Thyroid gland (tissue), 4 donors: ENCODE measurements at places on chromosomes 5 and 9.

GRCh38 chr9:89969881-89970639 is 365.2 kb downstream of the GADD45G start:
- DNase-seq, result peak; percentile 65

GRCh38 chr9:136609838-136610311 is 52.8 kb upstream of the EGFL7 start:
- no peak for DNase-seq

DNA sequence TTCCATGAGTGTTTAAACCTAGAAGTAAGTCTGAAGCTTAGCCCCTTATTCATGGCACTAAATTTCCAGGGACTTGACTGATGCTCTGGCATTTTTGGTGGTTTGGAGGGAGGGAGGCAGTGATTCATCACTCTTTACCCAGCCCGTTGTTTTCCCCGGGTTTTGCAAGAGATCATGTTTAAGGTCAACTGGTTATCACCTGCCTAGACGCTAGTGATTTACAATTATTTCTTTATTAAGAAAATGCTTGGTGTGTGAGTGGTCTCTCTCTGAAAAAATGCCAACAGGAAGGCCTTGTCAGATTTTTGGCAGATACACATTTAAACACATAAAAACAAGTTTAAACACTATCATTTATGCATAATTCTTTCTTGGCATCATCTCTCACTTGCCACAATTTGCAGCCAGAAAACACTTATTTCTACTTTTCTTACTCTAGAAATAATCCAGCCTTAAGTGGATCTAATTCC is 737.9 kb upstream of the ZNF608 start:
- DNase-seq, result no peak

DNA sequence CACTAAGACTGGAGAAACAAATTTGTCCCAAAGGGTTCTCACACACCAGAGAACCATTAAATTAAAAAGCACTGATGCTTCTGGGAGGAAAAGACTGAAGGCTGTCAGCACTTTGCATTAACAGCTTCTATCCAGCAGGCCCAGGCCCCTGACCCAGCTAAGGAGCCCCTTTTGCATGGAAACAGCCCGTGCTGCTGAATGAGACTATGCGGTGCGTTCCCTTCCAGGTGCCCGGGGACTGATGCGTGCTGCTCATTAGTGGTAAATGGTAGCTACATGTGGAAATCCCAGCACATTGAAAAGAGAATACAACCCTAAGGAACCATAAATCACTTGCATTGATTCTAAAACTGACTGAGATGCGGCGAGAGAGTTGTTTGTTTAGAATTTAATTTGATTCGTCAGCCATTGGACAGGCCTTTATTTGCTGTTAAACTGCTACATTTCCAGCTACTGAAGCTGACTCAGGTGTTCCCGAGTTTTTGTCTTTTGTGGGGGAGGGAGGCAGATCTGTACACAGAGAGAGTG is 351.0 kb upstream of the SLC24A2 start:
- DNase-seq, result no peak

- no peak for DNase-seq
Measured at GRCh38 chr5:174424219-174425053, 299.9 kb upstream of the MSX2 start.

- no peak for DNase-seq
Measured at GRCh38 chr5:158897444-158898160, 202.1 kb downstream of the EBF1 start.

GRCh38 chr5:172854971-172855370 is 20.9 kb downstream of the ERGIC1 start:
- peak; percentile 65 for DNase-seq

DNA sequence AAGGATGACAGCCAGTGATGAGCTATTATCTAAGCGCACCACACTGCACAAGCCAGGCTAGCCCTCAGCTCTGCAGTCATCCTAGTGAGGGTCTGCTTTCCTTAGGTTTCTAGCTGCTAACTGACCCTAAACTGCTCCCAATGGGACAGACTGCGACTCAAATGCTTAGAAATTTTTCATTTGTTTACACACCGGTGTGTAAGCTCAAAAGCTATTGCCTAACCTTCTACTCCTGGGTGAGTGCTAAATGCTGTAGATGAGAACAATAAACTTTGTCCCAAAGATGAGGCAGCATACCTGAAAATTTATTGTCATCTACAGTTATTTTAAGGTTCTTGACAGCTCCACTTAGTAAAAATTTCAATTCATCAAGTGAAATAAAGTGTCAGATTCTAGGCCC is 311.4 kb downstream of the TMEM167A start:
- DNase-seq, result no peak

DNA sequence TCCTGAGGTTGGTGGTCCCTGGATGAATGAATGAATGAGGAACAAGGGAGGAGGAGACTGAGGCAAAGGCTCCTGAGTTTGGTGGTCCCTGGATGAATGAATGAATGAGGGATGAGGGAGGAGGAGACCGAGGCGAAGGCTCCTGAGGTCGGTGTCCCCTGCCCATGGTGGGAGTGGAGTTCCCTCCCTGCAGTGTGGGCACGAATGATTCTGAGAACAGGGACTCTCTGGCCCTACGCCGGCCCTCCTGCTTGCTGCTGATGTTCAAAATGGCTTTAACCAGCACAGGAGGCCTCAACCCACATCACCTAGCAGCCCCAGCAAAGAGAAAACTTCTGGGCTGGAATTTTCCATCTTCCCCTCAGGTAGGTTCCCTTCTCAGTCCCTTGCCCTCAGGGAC is 377.8 kb downstream of the IRX2 start:
- DNase-seq, result no peak

- DNase-seq, result no peak
Measured at GRCh38 chr5:148909040-148909439, 82.6 kb downstream of the ADRB2 start.

DNA sequence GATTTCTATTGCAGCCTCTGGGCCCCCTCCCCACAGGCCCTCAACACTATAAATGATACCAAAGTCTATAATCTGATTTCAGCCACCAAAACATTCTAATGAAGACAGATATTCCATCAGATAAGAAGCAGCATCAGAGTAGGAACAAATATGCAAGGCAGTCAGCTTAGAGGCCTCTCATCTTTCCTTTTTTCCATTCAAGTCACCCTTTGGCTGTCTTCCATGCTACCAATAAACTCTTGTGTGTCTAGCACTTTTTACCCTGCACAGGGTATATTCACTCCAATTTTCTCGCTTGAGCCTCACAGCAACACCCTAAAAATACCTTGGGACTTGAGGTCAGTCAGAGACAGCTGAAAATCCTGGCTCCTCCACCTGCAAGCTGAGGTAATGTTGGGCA is 193.7 kb downstream of the BRINP1 start:
- DNase-seq, result no peak

DNA sequence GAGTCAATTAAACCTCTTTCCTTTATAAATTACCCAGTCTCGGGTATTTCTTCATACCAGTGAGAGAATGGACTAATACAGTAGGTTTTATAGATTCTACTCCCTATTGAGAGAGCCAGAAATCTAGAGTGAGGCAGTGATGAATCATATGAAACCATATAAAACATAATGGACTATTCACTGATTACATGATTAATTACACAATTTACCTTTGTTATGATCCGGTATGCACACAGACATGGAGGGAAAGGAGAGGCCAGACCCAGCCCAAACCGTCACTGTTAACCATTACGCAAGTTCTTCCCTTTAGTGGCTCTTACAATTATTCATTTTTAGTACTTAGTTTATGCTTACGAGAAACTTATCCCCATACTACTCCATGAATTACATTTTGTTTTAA is 205.0 kb downstream of the DNAH5 start:
- DNase-seq, result no peak

GRCh38 chr5:67204821-67205220 is 8.2 kb upstream of the CD180 start:
- no peak for DNase-seq

DNA sequence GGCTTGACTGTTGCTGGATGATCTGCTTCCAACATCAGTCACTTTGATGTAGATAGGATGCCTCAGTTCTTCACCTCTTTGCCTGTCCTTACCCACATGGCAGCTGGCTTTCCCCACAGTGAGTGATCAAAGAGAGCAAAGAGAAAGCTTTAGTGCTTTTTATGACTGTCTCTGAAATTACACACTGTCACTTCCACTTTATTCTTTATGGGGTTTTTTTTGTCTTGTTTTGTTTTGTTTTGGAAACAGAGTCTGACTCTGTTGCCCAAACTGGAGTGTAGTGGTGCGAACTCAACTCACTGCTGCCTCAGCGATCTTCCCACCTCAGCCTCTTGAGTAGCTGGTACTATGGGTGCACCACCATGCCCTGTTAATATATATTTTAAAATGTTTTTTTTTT is 32.4 kb upstream of the C5orf24 start:
- DNase-seq, result no peak

DNA sequence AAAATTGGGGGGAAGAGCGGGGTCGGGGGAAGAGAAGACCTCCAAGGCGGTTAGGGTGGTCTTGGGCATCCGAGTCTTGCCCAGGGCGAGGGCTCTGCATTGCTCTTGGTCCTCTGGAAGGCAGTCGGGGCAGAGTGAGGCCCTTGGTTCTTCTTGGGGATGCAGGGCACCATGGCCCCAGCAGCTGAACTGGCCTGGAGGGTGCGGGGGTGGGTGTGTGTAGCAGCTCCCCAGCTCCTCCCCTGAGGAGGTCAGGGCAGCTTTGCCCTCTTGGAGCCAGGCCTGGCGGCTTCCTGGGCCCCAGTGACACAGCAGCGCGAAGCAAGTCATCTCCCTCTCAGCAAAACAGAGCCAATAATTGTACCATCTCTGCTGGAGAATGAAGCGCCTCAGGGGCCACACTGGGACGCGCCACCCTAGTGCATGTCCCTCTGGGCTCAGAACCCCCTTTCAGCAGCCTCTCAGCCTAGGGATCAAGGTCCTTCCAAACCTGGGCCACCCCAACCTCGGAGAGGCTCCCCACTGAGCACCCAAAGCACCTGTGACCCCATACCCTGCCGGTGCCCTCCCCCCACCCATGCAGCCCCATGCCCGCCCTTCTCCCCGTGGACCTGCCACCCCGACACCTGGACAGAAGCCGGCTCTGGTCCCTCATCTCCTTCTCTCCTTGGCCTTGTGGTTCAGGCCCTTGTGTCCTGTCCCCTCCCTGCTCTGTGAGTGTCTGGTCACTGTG is 10.4 kb upstream of the RXRA start:
- DNase-seq, result no peak

- no peak for DNase-seq
Measured at GRCh38 chr5:137300411-137301240, 198.5 kb downstream of the SPOCK1 start.

GRCh38 chr5:138148811-138149210 is 9.6 kb upstream of the NME5 start:
- no peak for DNase-seq

- no peak for DNase-seq
Measured at GRCh38 chr5:96919754-96920197, 16.1 kb upstream of the LNPEP start.

DNA sequence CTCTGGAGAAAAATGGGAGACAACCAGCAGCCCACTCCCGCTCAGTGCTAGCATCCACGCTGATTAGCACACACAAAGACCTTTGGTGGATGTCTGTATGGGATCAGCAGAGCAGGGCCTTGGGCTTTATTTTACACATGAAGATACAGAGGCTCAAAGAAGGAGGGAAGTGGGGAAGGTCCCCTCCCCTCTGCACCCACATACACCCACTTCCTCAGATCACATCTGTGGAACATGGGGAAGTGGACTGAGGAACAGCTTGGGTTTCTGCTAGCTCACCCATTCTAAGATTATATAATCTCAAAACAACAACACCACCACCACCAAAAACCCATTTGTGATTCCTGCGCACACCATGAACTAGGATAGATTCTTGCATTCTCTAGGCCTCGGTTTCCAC is 14.0 kb downstream of the GGTA1 start:
- no peak for DNase-seq

GRCh38 chr5:14821100-14821845 is 50.3 kb downstream of the ANKH start:
- DNase-seq, result no peak

DNA sequence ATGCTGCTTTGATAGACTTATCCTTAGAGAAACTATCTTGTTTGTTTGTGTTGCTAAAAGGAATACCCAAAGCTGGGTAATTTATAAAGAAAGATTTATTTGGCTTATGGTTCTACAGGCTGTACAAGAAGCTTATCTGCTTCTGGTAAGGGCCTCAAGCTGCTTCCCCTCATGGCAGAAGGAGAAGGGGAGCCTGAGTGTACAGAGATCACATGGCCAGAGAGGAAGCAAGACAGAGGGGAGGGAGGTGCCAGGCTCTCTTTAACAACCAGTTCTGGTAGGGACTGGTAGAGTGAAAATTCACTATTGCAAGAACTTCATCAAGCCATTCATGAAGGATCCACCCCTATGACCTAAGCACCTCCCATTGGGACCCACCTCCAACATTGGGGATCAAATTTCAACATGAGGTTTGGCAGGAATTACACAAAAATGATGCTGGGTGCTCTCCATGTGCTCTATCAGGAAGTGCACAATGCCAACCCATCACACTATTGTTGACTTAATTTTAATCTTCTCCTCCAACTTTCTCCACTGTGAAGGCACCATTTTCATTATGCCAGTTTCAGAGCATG is 115.1 kb upstream of the SHB start:
- no peak for DNase-seq

- no peak for DNase-seq
Measured at GRCh38 chr9:86732514-86733171, 214.7 kb downstream of the GAS1 start.

GRCh38 chr9:111632695-111633388 is 1.7 kb downstream of the DNAJC25 start:
- DNase-seq, result no peak
